ENCODE measurements at places on chromosomes 1 and 21.

- DNase-seq = no peak
These were observed 15.1 kb downstream of the IFI44 start for GRCh38 chr1:78664763-78665162.

DNA sequence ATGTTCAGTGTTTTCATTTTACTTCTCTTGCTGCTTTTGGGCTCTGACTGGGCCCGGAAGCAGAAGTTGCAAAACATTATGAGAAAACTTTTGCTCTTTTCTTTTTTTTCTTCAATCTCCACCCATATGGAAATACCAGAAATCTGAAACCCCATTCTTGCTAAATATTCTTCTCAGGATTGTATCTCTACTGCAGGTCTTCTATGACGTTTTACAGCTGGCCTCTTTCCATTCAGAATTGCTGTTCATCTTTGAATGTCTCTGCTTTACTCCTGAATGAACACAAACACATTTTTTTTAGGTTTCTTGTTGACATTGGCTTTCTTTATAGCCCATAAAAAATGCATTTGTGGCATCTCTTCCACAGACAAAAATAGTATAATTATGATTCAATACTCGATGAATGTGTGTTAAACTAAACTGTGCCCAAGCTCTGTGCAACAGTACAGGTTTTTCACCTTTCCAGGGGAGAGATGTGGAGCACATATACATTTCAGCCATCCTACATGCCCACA, 18.8 kb downstream of the PTPRC start:
- DNase-seq = peak; percentile 91

DNA sequence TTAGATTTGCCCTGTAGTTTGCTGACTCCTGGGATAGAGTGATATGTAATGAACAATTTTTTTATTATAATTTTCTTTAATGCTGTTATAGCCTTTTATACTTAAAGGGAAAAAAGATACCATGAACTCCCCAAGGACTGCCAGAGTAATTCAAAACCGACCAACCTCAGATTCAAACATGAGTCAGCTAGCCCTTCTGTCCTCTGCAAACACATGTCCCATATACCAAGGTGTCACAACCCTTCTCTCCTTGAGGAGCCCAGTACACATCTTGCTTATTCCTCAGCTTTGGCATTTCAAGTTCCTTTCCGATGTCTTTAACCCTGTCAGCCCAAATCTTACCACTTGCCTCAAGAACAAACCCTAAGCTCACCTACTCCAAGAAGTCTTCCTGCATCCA, 184.9 kb downstream of the KCNH1 start:
- no peak for DNase-seq

DNA sequence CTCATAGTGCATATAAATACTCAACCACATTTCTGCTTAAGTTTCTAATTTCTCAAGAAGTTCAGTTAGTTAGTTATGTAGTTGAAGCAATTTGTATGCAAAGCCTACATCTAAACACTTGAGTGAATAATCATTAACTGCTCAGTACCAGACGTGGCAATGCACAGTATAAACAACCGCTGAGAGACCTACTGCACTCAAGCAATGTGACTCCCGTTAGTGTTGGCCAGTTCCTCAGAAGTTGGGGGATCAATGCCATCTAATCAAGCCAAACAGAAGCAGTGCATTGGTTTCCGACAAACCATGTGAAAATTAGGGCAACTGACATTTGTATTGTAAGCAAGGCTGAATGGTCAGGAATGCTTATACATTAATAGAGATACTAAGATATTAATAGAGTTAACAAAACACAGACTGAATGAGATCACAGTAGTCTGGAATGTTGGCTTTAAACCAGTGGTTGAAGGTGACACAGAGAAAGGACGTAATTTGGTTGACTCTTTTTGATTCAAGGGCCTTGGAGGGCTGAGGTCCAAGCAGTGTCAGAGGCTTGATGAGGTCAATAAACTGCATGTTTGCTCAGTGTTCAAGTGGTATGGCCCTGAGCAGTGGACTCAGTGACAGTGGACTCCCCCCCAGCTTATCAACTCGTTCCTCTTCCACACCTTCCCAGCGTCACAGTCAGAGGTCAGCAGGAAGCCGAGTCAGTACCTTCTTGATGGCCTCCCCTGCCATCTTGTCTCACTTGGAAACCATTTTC, 255.5 kb downstream of the CTH start:
- no peak for DNase-seq

- DNase-seq = no peak
These were observed 75.3 kb downstream of the HLCS start for GRCh38 chr21:36891121-36891520.

GRCh38 chr1:166884971-166885370, 8.9 kb upstream of the TADA1 start:
- no peak for DNase-seq

- DNase-seq = no peak
These were observed 50.3 kb upstream of the L1TD1 start for GRCh38 chr1:62144238-62144831.

DNA sequence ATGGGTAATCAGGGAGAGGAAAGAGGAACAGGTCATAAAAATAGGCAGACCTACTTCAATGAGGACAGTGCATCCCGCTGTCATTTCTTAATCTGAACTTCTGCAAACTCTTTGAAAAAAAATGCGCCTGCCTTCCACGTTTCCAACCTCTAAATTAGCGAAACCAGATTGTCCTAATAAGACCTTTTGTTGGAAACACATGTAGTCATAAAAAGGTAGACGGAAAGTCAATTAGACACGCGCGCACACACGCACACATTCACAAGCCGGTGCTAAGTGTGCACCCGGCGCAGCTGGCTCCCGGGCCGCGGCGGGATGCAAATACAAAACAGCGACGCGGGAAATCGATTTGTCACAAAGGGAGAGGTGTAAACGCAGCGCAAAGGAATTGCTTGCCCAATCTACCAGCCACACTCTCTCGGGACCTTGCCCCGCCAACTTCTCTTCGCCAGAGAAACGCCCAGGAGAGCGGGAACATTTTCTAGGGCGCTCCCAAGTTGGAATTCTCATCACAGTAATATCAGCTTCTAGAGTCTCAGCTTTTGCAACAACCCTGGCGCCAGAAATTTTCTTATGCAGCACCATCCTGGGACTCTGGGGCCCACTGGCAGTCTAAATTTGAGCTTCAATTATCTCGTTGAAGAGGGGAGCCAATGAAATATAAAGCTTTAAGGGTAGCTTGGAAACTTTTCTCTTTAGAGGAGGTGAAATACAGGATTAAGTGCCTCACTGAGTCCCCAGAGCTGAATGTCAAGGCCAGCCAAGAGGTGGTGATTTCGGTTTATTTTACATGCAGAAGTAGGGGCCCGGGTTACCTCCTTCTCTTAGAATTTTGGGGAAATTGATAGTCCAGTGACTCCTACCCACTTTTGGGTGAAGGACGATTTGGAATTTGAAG, 4.5 kb downstream of the PRRX1 start:
- DNase-seq = no peak

DNA sequence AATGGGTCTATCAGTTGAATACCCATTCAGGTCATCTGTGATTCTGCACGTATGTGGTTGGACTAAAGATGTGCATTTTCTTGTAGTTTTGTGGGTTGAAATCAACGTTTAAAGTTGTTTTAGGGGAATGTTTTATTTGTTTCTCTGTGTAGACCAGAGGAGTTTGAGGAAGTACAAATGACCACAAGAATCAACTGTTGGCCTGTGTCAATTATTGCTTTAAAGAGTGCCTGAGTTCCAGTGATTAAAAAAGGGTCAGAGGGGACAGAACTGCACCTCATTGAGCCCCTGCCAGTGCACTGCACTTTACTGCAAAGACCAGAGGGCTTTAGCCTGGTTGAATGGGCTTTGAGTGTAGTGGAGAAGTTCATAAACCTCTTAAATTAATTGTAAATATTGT, 190.3 kb downstream of the VPS13D start:
- DNase-seq = no peak

GRCh38 chr1:200146100-200146499, 118.6 kb downstream of the NR5A2 start:
- no peak for DNase-seq
